CD4-positive, alpha-beta memory T cell (primary cell): ENCODE measurements at places on chromosomes 13 and 19. TPM values are rescaled to one million over a fixed set of nuclear protein-coding genes. Genes with fewer than 3 reads are reported as not detected.

Gene PRR36
- 0.36 TPM for total RNA-seq

Gene ZIK1
- total RNA-seq = 11.3 TPM

Gene ZNF729
- total RNA-seq = not detected

Gene WDR87
- not detected for total RNA-seq
